Activated T-cell treated with anti-CD3 and anti-CD28 coated beads for 4 hours (primary cell): ENCODE measurements at places on chromosomes 11 and 22.

- DNase-seq, result no peak
Observed at GRCh38 chr11:47387944-47388696, 9.8 kb upstream of the SPI1 start.

DNA sequence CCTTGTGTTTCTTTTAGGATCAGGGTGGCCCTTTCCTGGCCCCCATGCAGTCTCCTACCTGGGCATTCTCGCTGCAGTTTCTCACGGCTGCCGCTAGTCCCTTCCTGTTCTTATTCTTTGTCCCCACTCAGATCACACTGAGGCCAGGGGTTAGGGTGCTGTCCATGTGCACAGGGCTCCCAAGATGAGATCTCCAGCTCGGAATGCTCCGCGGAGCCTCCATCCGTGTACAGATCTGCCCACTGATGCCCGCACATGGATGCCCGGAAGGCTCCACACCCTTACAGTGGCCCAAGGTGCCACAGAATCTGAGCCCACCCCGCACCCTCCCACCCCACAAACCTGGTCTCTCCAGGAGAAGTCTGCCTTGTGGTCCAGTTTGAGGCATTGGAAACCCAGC, 457.3 kb downstream of the TBC1D22A start:
- DNase-seq, result no peak

GRCh38 chr11:66888282-66888681, 31.4 kb downstream of the LRFN4 start:
- no peak for DNase-seq

DNA sequence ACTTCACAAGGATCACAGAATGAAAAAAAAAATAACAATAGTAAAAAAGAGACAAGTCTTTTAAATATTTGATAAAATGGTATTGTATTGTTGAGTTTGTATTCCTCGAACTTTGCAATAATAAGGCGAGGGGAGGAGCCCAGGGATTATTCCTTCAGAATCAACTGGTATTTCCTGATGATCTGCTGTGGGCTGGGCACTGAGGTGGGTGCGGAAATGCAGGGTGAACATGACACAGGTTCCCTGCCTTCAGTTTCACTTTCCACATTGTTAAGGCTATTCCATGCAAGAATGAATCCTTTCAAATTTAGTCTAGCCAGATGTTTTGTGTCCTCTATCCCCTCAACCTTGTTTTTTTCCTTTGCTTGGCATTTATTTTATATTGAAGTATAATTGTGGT, 2.1 kb upstream of the EIF3M start:
- no peak for DNase-seq

GRCh38 chr11:128733440-128734102, 39.7 kb downstream of the FLI1 start:
- no peak for DNase-seq

DNA sequence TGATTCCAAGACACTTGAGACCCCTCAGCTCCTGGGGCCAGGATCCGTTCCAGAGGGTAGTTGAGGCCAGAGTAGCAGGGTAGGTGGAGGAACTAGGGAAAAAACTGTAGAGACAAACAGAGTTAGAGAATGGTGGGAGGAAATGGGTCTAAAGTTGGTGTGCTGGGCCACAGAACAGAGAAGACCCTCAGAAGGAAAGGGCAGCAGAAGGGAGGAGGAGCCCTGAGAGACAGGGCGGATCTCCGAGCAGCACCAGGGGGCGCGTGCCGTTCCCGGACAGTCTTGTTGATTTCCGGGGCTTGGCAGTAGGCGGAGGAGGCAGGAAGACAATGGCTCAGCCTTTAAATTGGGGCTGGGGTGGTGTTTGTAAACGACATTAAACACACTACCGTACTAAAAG, 2.4 kb upstream of the CECR2 start:
- no peak for DNase-seq
